Activated effector memory CD4-positive, alpha-beta T cell treated with anti-CD3 and anti-CD28 coated beads, Interleukin-2, amount 50 U/mL, for 16 hours (primary cell): ENCODE measurements at places on chromosomes 13 and 19.
A peak's percentile ranks its signal among the peaks of the same experiment; 100 is the strongest.

DNA sequence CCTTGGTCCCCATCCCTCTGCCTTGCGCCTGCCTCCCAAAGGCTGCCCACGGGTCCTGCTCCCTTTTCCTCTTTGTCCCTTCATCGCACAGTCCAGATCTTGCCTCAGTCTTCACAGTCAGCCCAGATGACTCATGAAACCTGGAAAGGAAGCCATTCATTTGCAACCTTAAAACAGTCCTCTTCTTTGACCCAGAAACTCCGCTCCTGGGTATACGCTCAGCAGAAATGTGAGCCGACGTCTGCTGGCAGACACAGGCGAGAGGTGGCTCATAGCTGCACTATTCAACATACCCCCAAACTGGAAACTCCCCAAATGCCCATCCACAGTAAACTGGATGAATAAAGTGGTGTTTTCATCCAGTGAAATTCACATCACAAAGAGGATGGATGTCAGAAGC lies 13.6 kb upstream of the PEPD start:
- no peak for DNase-seq

- DNase-seq, result peak; percentile 87
These were observed 5.3 kb downstream of the DENND1C start for GRCh38 chr19:6476155-6476895.

GRCh38 chr19:10368101-10368803 lies 12.1 kb downstream of the TYK2 start:
- DNase-seq, result no peak

- no peak for DNase-seq
These were observed 484 bp downstream of the ICAM3 start for GRCh38 chr19:10338940-10339339.

DNA sequence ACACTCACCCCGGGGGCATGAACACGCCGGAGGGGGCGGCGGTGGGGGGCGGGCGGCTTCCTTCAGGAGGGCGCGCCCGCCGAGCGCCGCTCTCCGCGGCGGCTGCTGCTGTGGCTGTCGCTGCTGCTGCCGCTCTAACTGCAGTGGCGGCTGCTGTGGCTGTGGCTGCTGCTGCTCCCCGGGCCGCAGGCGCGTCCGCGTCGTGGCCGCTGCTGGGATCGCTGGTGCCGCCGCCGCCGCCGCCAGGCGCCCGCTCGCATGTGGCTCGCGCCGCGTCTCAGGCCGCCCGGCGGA lies at the start of gene BBC3:
Gene BBC3, minus strand, starts transcription at position 279 of the 294 bp plus-strand sequence. CDS start 2,768 bp downstream, outside the sequence.
- no peak for DNase-seq

- DNase-seq, result no peak
These were observed 146.9 kb downstream of the ZNF486 start for GRCh38 chr19:20313894-20314293.

GRCh38 chr19:19151418-19151817 lies 13.1 kb upstream of the TMEM161A start:
- DNase-seq, result no peak

- DNase-seq, result no peak
These were observed 1.6 kb upstream of the ZBTB7A start for GRCh38 chr19:4068047-4068966.

DNA sequence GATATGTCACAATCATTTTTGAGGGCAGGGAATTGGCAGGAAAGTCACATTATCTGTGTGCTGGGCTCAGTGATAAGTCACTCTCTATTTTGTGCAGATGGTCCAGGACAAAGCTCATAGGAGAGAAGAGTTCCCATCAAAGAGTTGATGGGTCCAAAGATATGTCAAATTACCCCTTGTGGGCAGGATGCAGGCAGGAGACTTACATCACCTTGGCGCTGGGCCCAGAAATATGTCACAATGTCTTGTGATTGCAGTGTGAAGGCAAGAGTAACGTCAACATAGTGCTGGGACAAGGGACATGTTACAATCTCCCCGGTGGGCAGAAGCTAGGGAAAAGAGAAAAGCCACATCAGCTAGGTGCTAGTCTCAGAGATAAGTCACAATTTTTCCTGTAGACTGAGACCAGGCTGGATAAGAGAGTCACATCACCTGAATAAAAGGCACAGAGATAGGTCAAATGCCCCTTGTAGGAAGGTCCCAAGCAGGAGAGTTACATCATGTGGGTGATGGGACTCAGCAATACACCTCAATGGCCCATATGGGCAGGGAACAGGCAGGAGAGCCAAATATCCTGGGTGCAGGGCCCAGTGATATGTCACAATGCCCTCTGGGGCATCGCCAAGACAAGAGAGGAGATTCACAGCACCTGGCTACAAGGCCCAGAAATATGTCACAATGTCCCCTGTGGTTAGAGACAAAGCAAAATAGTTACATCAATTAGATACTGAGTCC lies 47.9 kb downstream of the ZNF99 start:
- no peak for DNase-seq

DNA sequence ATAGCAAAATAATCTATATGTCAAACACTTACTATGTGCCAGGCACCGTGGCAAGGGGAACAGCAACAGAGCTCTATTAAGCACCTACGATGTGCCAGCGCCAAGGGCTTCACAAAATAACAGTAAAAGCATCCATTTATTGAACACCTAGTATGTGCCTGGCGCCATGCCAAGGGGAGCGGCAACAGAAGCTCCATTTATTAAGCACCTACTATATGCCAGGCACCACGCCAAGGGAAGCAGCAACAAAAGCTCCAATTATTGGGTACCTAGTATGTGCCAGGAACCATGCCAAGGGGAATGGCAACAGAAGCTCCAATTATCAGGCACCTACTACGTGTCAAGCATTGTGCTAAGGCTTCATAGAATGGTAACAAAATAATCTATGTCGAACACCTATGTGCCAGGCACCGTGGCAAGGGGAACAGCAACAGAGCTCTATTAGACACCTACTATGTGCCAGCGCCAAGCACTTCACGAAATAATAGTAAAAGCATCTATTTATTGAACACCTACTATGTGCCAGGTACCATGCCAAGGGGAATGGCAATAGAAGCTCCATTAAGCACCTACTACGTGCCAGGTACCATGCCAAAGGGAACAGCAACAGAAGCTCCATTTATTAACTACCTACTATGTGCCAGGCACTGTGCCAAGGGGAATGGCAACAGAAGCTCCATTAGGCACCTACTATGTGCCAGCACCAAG lies 107.7 kb downstream of the PTPRS start:
- DNase-seq, result no peak

DNA sequence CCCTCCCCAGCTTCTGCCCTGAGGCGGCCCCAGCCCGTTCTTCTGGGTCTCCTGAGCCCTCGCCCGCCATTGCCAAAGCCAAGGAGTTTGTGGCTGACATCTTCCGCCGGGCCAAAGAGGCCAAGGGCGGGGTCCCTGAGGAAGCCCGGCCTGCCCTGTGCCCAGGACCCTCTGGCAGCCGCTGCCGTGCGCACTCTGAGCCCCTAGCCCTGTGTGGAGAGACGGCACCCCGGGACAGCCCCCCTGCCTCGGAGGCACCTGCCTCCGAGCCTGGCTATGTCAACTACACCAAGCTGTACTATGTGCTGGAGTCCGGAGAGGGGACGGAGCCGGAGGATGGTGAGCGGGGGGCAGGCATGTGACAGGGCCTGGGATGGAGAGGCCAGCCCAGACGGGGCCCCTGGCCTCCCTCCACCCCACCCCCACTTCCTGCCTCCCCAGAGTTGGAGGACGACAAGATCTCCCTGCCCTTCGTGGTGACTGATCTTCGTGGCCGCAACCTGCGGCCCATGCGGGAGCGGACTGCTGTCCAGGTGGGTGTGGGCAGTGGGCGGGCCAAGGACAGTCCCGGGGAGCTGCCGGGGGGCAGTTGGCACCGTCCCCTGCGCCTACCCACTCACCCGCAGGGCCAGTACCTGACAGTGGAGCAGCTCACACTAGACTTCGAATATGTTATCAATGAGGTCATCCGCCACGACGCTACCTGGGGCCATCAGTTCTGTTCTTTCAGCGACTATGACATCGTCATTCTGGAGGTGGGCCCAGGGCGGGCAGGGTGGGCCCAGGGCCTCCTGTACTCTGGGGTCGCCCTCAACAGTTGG lies 7.0 kb downstream of the DCAF15 start:
- no peak for DNase-seq

- DNase-seq, result peak; percentile 34
These were observed 30.7 kb upstream of the C13orf46 start for GRCh38 chr13:114004420-114005205.

- no peak for DNase-seq
These were observed 630 bp downstream of the NUCB1 start for GRCh38 chr19:48900477-48901406.

- no peak for DNase-seq
These were observed 26.9 kb downstream of the NOTCH3 start for GRCh38 chr19:15173746-15174404.

DNA sequence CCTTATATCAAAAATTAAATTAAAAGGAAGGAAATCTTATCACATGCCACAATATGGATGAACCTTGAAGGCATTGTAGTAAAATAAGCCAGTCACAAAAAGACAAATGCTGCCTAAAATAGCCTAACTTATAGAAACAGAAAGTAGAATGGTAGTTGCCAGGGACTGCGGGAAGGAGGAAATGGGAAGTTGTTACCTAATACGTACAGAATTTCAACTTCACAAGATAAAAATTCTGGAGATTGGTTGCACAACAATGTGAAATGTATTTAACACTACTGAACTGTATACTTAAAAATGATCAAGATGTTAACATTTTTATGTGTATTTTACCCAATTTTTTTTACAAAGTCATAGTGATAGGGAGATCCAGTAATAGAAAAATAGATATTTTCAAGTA lies 10.2 kb upstream of the N4BP2L2 start:
- DNase-seq, result no peak

DNA sequence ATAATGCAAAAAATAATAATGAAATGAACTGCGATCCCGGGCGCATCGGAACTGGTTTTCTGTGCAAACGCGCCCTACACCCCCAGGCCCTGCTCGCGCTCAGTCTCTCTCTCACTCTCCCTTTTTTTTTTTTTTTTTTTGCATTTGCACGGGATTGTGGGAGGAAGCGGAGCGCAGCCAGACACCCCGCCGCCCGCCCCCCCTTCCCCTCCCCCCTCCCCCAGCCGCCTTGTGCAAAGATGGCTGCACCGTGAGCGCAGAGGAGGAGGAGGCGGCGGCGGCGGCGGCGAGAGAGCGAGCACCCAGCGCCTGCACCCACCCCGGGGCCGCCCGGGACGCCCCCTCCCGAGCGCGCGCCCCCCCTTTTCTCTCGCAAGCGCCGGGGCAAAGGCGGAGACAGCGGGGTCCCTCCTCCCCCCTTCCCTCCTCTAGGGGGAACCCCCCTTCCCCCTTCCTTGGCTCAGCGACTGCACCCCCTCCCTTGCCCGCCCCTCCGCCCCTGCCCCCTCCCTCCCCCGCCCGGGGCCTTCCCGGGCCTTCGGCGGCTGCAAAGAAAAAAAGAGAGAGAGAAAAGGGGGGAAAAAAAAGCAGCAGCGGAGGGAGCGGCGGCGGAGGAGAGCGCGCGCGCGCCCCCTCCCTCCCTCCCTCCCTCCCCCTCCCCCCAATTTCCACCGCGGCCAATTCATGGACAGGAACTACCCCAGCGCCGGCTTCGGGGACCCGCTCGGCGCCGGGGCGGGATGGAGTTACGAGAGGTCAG lies at the start of gene PRR12:
Gene PRR12, plus strand, starts transcription at position 212 of the 760 bp plus-strand sequence. Its CDS starts 473 bp downstream, at position 685.
- peak; percentile 87 for DNase-seq
